ENCODE measurements at places on chromosomes 4 and X.
A peak's percentile ranks its signal among the peaks of the same experiment; 100 is the strongest.

DNA sequence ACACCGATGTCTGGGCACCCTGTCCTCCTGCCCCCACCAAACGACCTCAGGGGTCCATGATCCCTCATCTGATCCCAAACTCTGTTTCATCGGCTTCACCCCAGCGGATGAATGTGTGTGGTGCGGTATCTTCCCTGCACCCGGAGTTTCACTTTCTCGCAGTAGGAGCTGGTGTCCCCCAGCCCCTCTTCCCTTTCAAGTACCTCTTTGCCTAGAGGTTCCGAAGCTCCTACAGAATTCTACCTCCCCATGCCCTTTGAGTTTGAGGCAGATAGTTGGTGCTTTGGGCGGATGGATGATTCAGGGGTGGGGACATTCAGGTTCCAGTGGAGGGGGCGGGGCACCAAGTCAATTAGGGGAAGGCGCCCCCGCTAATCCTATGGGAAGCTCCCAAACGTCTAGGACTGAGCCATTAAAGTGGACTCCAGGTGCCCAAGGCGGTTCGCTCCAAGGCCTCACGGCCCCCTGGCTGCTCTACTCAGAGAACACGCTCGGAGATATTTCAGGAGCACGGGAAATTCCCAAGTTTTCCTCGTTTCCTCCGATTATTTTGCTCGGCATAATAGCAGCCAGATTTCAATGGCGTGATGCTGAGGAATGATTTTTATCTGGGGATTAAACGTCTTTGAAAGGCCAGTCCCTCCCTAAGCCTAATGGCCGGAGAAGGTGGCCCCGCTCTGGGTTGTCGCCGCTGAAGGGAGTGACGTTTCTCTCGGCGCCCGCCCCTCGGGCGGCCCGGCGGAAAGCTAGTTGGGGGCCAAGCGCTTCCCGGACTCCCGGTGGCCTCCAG lies 1.3 kb downstream of the MSX1 start:
- DNase-seq, result peak; percentile 62

GRCh38 chrX:148580016-148580415 lies 79.6 kb downstream of the AFF2 start:
- no peak for DNase-seq

DNA sequence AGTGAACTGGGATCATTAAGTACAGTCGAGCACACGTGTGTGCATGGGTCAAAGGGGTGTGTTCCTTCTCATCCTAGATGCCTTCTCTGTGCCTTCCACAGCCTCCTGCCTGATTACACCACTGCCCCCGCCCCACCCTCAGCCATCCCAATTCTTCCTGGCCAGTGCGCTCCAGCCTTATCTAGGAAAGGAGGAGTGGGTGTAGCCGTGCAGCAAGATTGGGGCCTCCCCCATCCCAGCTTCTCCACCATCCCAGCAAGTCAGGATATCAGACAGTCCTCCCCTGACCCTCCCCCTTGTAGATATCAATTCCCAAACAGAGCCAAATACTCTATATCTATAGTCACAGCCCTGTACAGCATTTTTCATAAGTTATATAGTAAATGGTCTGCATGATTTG lies 22.3 kb downstream of the SLC34A2 start:
- no peak for DNase-seq

DNA sequence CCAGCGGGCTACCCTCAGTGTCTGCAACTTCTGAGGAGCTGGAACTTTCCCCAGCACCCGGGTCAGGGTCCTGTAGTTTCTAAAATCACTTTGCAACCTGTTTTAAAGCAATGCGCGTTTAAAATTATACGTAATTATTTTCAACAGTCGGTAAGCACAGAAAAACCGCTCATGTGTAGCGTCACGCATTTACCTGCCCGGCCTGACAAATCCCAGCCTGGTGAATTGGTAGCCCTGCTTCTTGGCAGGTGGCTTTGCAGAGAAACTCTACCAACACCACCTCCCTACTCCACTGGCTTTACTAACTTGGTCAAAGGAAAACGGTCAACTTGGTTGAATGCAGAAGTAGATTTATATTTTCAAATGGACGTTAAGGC lies 640 bp downstream of the BANK1 start:
- DNase-seq, result no peak

DNA sequence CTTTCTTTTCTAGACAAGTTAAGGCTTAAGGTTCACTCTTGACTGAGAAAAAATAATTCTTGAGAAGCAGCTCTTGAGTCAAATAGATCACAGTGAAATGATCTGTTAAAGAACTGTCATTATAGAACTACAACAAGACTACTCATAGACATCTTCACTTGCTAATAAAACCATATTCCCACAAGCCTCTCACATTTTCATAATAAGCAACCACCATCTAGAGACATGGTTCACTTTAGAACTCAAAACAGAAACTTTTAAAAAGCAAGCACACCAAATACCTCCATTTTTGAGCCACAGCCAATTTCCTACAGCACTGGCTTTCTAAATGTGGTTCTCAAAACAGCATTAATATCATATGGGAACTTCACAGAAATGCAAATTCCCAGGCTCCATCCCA lies 309.5 kb downstream of the TMA16 start:
- no peak for DNase-seq

GRCh38 chr4:147981305-147981704 lies 249.4 kb downstream of the ARHGAP10 start:
- DNase-seq, result no peak

DNA sequence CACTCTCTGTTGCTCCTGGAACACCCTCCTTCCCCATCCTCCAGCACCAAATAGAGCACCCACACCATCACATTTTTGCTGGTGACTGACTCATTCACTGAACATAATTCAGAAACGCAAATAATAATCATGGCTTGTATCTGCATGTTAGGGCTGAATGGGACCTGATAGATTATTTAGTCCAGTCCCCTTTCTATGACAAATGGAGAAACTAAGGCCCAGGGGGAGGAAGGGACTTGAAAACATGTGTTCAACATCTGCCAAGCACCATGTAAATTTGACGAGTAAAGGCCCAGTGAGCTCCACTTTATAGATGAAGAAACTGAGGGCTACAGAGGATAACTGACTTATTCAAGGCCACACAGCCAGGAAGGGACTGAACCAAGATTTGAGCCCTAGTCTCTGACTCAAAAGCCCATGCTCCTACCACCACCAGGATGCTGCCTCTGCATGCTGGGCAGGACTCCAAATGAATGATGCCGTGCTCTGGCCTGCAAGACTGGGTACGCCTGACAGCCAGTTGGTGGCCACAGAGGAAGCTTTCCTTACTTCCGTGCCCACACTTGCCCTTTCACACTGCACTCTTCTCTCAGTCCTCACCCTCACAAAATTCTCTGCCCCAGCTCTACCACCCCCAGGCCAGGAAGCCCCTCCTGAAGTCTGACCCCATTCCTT lies 133.3 kb upstream of the PJA1 start:
- no peak for DNase-seq

Measured in SK-N-SH (cell line).